Glutamatergic neuron (in vitro differentiated cells): ENCODE measurements at places on chromosomes 5 and 9. TPM values are rescaled to one million over a fixed set of nuclear protein-coding genes. Genes with fewer than 3 reads are reported as not detected.
A peak's percentile ranks its signal among the peaks of the same experiment; 100 is the strongest.

DNA sequence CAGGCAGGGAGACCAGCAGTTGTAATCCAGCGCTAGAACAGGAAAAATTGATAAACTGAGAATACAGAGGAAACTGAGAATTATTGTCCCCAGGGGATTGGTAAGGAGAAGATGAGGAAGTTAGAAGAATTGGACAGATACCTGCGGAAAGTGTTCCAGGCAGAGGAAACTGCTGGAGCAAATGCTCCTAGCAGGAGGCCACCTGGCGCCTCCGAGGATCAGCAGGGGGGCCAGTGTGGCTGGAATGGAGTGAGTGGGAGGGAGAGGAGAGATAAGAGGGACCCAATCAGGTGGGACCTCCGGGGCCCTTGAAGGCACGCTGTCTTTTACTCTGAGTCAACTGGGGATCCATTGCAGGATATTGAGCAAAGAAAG is 695 bp upstream of the ANXA6 start:
- peaks cover 5% of the 10 kb centered on the region for H3K27me3 ChIP-seq
- peak overlapping the region; percentile 63 for H3K4me3 ChIP-seq
- peaks cover 20% of the 10 kb centered on the region for H3K4me1 ChIP-seq
- no peak for DNase-seq

DNA sequence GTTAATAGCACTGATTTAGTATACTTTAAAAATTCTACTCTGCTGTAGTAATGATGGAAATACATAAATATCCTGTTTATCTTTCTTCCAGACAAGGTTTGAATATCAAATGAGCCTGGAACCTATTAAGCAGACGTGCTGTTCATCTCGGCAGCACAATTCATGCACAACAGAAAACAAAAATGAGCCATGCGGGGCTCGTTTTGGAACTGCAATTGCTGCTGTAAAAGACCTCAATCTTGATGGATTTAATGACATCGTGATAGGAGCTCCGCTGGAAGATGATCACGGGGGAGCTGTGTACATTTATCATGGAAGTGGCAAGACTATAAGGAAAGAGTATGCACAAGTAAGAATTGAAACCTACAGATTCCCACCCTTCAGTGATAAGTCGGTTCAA is 79.1 kb upstream of the ITGA2 start:
- H3K4me3 ChIP-seq, result no peak overlapping the region
- H3K4me1 ChIP-seq, result no peaks in the 10 kb centered on the region
- DNase-seq, result no peak

GRCh38 chr5:113140837-113141671 is 164.5 kb downstream of the DCP2 start:
- H3K27me3 ChIP-seq, result peaks cover 6% of the 10 kb centered on the region
- peak overlapping the region; percentile 65 for H3K27ac ChIP-seq
- peak overlapping the region; percentile 47 for H3K4me3 ChIP-seq
- H3K36me3 ChIP-seq, result peaks cover 5% of the 10 kb centered on the region
- DNase-seq, result no peak
- H3K4me1 ChIP-seq, result peaks cover 30% of the 10 kb centered on the region

GRCh38 chr9:81782313-81782995 is 93.1 kb upstream of the TLE1 start:
- H3K4me1 ChIP-seq, result no peaks in the 10 kb centered on the region
- H3K27ac ChIP-seq, result no peak overlapping the region
- DNase-seq, result no peak
- H3K36me3 ChIP-seq, result no peaks in the 10 kb centered on the region
- no peak overlapping the region for H3K4me3 ChIP-seq

GRCh38 chr9:31418419-31418818 is 966.0 kb upstream of the ACO1 start:
- H3K4me3 ChIP-seq, result no peak overlapping the region
- DNase-seq, result no peak
- H3K36me3 ChIP-seq, result no peaks in the 10 kb centered on the region
- no peaks in the 10 kb centered on the region for H3K27me3 ChIP-seq
- H3K4me1 ChIP-seq, result no peaks in the 10 kb centered on the region

The PHYHD1 gene
- 4.4 TPM for total RNA-seq

DNA sequence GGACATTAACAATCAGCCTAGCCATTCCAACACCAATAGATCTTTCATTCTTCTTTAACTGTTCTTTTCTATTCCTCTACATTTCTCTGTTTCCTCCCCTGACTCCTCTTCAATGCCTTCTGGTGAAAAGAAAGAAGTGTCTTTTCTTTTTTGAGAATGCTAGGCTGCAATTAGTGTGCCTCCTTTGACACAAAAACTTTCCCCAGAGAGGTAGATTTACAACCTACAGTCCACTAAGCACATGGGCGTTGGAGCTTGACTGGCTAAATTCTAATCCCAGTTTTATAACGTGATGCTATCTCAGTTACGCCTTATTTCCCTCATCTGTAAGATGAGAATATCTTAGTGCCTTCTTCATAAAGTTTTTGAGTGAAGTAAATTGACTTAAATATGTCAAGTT is 16.9 kb upstream of the ANKRD55 start:
- no peaks in the 10 kb centered on the region for H3K27me3 ChIP-seq
- DNase-seq, result no peak
- no peaks in the 10 kb centered on the region for H3K4me1 ChIP-seq
- no peaks in the 10 kb centered on the region for H3K36me3 ChIP-seq

The AMBP gene
- 0.29 TPM for total RNA-seq

The PIP5K1B gene
- total RNA-seq, result 0.27 TPM

- H3K27ac ChIP-seq, result no peak overlapping the region
- H3K27me3 ChIP-seq, result peaks cover 7% of the 10 kb centered on the region
- H3K36me3 ChIP-seq, result peaks cover 5% of the 10 kb centered on the region
- H3K4me1 ChIP-seq, result peaks cover 11% of the 10 kb centered on the region
- no peak overlapping the region for H3K4me3 ChIP-seq
Observed at GRCh38 chr5:1891391-1891790, 8.7 kb upstream of the IRX4 start.

The FAM163B gene
- 0.51 TPM for total RNA-seq

The PCDHB12 gene
- 14.4 TPM for total RNA-seq

DNA sequence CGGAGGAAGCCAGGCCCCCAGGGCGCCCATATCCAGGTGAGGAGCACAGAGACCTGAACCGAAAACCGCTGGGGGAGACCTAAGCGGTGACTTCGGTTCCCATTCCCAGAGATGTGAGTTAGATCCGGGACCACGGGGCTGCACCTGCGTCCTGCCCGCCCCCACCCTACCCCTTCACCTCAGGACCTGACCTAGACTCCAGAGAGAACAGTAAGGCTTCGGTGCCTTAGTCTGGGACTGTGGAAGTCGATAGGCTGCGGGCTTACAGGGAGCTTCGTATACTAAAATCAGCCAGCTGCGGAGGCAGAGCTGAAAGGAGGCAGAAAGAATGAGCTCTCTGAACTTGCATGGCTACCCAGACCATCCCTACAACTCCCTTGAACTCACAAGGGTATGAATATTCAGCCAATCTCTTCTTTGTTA is 518 bp upstream of the FAM13B start:
- peak overlapping the region; percentile 97 for H3K4me3 ChIP-seq
- H3K36me3 ChIP-seq, result no peaks in the 10 kb centered on the region
- H3K27me3 ChIP-seq, result peaks cover 1% of the 10 kb centered on the region
- peak overlapping the region; percentile 87 for H3K27ac ChIP-seq

The MYMK gene
- total RNA-seq, result not detected
